GM12878 (cell line): ENCODE measurements at places on chromosomes 1 and 21. TPM values are rescaled to one million over a fixed set of nuclear protein-coding genes. Genes with fewer than 3 reads are reported as not detected.

- no peaks in the 10 kb centered on the region; the same call in 1 of the 2 replicates for H3K27me3 ChIP-seq
- no peaks in the 10 kb centered on the region for H3K4me1 ChIP-seq
- H3K4me3 ChIP-seq: no peak overlapping the region
- H3K36me3 ChIP-seq: no peaks in the 10 kb centered on the region
- H3K27ac ChIP-seq: no peak overlapping the region
Measured at GRCh38 chr1:29460694-29461093, 224.4 kb downstream of the PTPRU start.

GRCh38 chr1:98078596-98078995 lies 157.8 kb upstream of the DPYD start:
- no peaks in the 10 kb centered on the region for H3K36me3 ChIP-seq
- DNase-seq: no peak
- H3K4me1 ChIP-seq: no peaks in the 10 kb centered on the region
- no peak overlapping the region for H3K4me3 ChIP-seq

DNA sequence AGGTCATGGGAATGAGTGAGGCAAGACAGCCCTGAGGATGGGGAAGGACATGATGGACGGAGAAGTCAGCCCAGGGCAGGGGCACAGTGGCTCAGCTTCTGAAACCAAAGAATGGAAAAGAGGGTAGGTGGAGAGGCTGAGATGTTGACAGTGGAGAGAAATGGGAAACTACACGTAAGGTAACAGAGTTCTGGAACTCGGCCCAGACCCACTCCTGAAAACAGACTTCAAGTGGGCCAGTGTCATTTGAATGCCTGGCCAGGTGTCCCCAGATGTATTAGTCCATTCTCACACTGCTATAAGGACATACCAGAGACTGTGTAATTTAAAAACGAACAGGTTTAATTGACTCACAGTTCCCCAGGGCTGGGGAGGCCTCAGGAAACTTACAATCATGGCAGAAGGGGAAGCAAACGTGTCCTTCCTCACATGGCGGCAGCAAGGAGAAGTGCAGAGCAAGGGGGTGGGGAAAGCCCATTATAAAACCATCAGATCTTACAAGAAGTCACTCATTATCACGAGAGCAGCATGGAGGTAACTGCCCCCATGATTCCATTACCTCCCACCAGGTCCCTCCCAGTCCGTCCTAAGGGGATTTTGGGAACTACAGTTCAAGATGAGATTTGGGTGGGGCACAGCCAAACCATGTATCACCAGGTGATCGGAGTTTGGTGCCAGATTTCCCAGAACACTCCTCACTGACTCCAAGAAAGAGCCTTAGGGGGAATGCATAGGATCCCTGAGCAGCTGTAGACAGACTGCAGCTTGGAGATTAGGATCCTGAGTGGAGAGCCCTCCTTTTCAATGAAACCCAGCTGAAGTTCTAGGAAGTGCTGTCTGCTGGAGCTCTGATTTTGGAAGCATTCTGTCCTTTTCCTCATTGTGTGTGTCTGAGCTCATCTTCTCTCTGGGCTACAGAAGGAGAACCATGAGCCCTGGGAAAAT lies 40.3 kb downstream of the FHAD1 start:
- no peaks in the 10 kb centered on the region for H3K27me3 ChIP-seq
- DNase-seq: no peak

GRCh38 chr1:231446138-231446537 lies 24.1 kb upstream of the EGLN1 start:
- DNase-seq: no peak
- H3K27ac ChIP-seq: no peak overlapping the region
- H3K4me1 ChIP-seq: no peaks in the 10 kb centered on the region
- no peaks in the 10 kb centered on the region for H3K36me3 ChIP-seq
- no peak overlapping the region for H3K4me3 ChIP-seq
- no peaks in the 10 kb centered on the region for H3K27me3 ChIP-seq

DNA sequence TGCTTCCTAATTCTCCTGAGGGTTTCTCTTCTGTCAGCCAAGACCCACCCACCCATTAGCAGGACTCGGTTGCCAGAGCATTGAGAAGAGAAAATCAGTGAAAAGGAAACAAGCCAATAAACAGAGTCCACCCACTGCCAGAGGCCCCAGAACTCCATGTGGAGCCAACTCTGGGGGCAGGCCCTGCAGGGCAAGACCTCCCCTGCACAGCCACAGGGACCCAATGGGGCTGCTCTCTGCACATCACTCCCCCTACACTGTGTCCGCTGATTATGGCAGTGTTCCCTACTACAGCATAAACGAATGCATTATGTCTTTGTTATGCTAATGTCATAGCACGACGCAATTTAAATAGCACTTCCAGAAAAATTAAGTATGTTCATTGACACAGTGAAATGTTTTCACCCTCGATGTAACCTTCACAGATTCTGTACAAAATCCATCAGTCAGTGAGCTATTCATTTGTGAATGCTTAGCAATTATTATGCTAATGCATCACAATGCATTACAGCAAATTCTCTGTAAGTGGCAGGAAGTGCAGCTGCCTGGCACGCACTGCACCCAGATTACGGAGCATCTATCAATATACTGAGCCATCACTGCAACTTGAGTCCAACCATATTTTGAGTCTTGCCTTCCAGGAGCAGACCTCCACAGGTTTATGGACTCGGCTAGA lies 56.4 kb downstream of the GRIK3 start:
- no peaks in the 10 kb centered on the region for H3K4me1 ChIP-seq
- H3K4me3 ChIP-seq: no peak overlapping the region
- no peaks in the 10 kb centered on the region for H3K36me3 ChIP-seq
- H3K27me3 ChIP-seq: no peaks in the 10 kb centered on the region; the same call in 1 of the 2 replicates
- no peak overlapping the region for H3K27ac ChIP-seq

DNA sequence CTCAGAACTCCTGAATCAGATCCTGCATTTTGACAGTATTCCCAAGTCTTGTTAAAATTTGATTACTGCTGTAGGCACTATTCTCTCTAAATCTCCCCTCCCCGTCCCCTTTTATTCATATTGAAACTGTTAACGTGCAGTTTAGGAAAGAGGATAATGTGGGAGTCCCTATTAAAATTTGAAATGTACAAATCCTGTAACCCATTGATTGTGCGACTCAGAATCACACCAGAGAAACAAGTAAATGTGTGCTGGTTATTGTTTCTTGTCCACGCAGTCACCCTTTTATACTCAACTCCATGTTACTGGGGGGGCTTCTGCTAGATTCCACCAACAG lies 584 bp upstream of the LTN1 start:
- no peaks in the 10 kb centered on the region for H3K36me3 ChIP-seq
- no peaks in the 10 kb centered on the region for H3K27me3 ChIP-seq
- peak overlapping the region; percentile 73 for H3K27ac ChIP-seq
- H3K4me1 ChIP-seq: peaks cover 3% of the 10 kb centered on the region
- H3K4me3 ChIP-seq: peak overlapping the region; percentile 97
- no peak for DNase-seq

DNA sequence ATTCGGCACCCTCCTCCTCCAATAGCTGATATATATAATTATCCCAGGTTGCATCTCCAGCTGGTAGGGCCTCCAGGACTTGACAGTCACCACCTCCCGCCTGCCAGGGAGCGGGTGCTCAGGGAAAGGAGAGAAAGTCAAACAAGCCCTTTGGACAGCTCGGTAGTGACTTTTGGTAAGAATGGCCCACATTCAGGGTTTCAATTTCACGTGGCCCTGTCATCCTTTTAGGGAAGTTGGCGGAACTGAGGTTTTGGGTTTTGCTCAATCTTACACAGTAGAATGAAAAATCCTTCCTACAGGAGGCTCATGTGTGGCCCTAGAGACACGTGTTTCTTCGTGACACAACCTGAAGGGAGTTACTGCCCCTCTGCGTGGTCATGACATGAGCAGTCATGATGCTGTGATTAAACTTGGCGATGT lies 44.2 kb downstream of the CAPN8 start:
- no peaks in the 10 kb centered on the region for H3K36me3 ChIP-seq
- no peak overlapping the region for H3K4me3 ChIP-seq
- peak; percentile 60 for DNase-seq
- H3K4me1 ChIP-seq: peaks cover 5% of the 10 kb centered on the region; the same call in 1 of the 2 replicates
- no peak overlapping the region for H3K27ac ChIP-seq

The LINGO4 gene
- total RNA-seq: not detected in 2 replicates

The SLC26A9 gene
- total RNA-seq: 0.11 and 0.15 TPM in 2 replicates
